ENCODE measurements at places on chromosomes 2 and 18.

- DNase-seq: no peak
Observed at GRCh38 chr18:34928088-34928753, 113.0 kb upstream of the MAPRE2 start.

GRCh38 chr2:40258135-40258457 lies 193.8 kb downstream of the SLC8A1 start:
- no peak for DNase-seq

- no peak for DNase-seq
Observed at GRCh38 chr2:177709986-177710401, 317.4 kb downstream of the AGPS start.

DNA sequence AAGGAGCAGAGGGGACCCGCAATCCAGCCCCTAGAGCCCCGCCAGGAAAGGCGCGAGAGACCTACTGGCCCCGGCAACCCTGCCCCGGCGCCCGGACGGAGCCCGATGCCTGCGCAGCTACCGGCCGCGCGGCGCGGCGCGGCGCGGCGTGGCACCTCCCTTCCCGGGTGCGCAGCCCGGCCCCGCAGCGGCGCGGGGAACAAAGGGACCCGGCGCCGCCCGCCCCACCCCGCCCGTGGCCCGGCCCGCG lies 307 bp downstream of the CDH2 start:
- DNase-seq: no peak

DNA sequence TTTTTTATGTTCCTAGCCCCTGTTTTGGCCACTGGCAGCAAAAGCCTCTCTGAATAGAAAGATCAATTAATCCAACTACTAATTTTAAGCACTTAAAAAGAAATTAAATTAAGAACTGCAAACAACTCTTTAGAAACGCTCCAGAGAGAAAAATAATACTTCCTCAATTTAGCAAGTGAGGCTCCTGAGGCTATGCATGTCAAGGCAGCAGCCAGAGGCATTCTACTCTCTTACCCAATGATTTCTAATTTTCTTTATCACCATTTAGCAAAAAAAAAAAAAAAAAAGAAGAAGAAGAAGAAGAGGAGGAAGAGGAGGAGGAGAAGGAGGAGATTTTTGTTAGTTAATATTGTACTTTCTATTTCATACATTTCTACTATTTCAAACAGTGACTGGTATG lies 68.5 kb downstream of the TMEM237 start:
- DNase-seq: no peak

DNA sequence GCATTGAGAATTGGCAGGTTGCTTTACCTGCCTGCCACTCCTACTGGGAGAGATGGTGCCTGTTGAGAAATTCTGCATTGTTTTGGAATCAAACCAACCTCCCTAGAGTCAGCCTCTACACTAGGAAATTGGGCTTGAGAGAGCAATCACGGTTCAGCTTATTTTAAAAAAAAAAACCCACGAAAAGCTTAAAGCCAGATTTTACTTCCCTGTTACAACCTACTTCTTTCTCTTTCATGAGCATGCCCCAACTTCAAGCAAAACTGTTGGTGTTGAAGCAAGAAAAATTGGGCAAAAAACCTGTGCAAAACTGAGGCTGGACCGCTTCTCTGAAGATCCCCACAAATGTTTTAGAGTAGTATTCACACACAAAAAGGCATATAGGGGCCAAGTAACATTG lies 134.6 kb upstream of the ZEB2 start:
- no peak for DNase-seq

- no peak for DNase-seq
Observed at GRCh38 chr2:203830304-203831055, 37.1 kb upstream of the CTLA4 start.

- DNase-seq: no peak
Observed at GRCh38 chr2:176854062-176854461, 358.5 kb upstream of the HNRNPA3 start.

GRCh38 chr2:234970099-234970440 lies 18.3 kb downstream of the SH3BP4 start:
- no peak for DNase-seq

Data from activated CD4-positive, alpha-beta T cell treated with anti-CD3 and anti-CD28 coated beads, Interleukin-2, amount 50 U/mL, for 24 hours (primary cell).